ENCODE measurements at places on chromosomes 16 and 17.

GRCh38 chr16:50916040-50916439, 174.2 kb downstream of the CYLD start:
- DNase-seq, result no peak

DNA sequence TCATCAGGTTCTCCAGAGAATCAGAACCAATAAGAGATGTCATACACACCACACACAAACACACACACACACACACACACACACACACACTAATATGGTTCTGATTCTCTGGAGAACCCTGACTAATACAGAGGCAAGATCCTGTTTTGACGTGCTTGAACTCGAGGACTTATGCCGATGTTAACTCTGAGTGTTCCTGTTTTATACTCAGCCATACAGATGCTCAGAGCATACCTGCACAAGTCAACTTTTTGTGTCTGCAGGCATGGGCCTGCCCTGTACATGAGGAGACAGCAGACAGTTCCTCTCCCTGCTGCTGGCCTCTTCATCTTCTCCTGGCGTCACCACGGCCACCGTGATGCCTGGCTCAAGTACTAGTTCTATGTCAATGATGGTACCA, 635.9 kb downstream of the WWOX start:
- DNase-seq, result no peak

DNA sequence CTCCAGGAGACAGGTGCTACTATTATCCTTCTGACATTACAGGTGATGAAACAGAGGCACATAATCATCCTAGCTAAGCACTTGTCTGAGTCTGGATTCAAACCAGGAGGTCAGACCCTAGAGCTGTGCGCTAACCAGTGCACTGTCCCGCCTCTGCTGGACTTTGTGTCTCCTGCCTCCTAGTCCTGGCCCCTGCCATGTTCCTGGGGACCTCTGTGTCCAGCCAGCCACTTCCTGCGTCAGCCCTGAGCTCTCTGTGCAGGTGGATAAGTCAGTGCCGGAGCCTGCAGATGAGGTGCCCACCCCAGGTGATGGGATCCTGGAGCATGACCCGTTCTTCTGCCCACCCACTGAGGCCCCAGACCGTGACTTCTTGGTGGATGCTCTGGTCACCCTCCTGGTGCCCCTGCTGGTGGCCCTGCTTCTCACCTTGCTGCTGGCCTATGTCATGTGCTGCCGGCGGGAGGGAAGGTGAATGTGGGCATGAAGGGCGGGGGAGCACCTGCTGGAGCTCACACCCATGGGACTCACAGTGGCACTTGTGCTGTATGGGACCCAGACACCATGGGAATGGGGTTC, 4.2 kb downstream of the SGCA start:
- no peak for DNase-seq

- DNase-seq, result no peak
Observed at GRCh38 chr16:71738855-71739254, 14.4 kb upstream of the PHLPP2 start.

- DNase-seq, result no peak
Observed at GRCh38 chr16:8623634-8624033, 2.1 kb downstream of the METTL22 start.

DNA sequence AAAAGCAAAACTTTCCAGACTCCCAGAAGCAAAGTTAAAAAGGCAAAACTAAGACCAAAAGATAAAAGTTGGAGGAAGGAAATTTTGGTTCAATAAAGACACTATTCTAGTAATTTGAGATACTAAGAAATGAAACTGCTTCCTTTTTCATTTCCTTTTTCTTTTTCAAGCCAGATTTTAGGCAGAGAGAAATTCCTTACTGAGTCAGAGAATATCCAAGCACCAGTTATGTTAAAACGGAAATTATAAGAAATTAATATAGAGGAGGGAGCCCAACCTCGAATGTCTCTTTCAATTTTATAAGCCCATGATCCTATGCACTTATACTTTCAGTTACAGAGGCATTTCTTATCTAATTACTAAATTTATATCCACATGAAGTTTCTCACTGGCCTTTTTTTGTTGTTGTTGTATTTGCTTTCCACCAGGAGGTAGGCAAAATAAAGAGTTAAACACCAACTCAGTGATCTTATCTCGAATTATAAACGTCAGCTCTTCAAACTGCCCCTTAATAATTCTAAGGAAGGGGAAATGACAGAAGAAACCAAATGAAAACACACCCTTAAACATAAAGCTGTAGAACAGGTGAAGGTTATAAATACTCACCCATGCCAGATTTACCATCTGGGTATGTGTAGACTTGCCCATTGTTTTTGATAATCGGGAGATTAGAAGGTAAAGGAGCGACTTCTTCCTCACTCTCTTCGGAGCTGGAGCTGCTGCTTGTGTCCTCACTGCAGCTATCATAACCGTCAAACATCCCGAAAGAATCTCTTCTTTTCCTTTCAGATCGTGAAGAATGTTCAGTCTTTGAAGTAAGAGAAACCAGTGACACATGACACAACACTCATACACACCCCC, 35.2 kb downstream of the MBTD1 start:
- no peak for DNase-seq

DNA sequence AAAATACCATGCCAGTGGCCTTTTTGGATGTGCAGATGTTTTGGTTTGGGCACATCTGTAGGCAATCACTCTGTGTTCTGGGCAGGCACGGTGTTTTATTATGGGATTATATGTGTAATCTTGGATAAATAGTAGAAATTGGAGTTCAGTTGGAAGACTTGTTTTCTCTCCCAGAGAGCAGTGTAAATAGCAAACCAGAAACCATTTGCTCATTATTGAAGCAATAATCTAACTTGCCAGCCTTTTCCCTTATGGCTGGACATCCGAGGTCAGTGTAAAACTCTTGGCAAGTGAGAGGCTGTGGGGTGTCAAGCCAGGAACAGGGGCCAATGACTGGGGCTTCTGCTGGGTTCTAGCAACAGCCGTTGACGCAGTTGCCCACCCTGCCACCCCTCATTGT, 69.9 kb downstream of the IRX3 start:
- no peak for DNase-seq

GRCh38 chr16:62738666-62739460, 702.6 kb upstream of the CDH8 start:
- DNase-seq, result no peak

- no peak for DNase-seq
Observed at GRCh38 chr17:80608326-80608725, 63.7 kb downstream of the RPTOR start.

All from T follicular helper cell (primary cell).